ENCODE measurements at places on chromosomes 3 and 15. TPM values are rescaled to one million over a fixed set of nuclear protein-coding genes. Genes with fewer than 3 reads are reported as not detected.

DNAJA4 gene
- 22.3 TPM for total RNA-seq

RPUSD3 gene
- 35.3 TPM for total RNA-seq

CYP19A1 gene
- total RNA-seq, result 0.96 TPM

ZNF80 gene
- total RNA-seq, result 0.16 TPM

CACNA2D2 gene
- 51.4 TPM for total RNA-seq

GASK1A gene
- total RNA-seq, result 12.3 TPM

CCR3 gene
- not detected for total RNA-seq

TMIE gene
- not detected for total RNA-seq

ST6GAL1 gene
- 132 TPM for total RNA-seq

IL16 gene
- 34.3 TPM for total RNA-seq

DLL4 gene
- total RNA-seq, result 10.4 TPM

LIPC gene
- total RNA-seq, result 0.58 TPM

GLCE gene
- total RNA-seq, result 18.2 TPM

FEM1B gene
- total RNA-seq, result 44.1 TPM

LIPH gene
- total RNA-seq, result 76.0 TPM

CCDC51 gene
- 14.7 TPM for total RNA-seq

CAMK1 gene
- total RNA-seq, result 29.1 TPM

GRCh38 chr15:64351265-64351664, 4.7 kb downstream of the CSNK1G1 start:
- no peaks in the 10 kb centered on the region for H3K36me3 ChIP-seq
- H3K27ac ChIP-seq, result no peak overlapping the region
- H3K4me3 ChIP-seq, result no peak overlapping the region
- no peaks in the 10 kb centered on the region for H3K27me3 ChIP-seq

DNA sequence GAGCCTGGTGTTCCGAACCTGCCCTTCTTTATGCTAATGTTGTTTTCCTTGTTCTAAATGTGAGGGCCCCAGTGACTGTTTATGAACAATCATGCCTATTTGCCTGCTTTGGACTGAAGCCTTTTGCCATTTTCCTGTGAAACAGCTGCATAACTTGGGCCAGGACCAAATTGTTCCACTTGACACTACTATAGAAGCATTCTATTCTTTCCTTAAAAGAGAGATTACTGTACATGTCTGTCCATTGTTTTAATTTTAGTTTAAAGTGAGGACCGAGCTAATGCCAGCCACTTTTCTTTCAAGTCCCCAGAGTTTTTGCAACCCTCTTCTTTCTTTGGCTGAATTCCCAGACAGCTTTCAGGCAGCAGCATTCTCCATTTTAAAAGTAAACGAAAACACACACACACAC, 980.3 kb downstream of the CADM2 start:
- no peaks in the 10 kb centered on the region for H3K36me3 ChIP-seq
- no peaks in the 10 kb centered on the region for H3K27me3 ChIP-seq
- peak; percentile 41 for DNase-seq
- H3K27ac ChIP-seq, result no peak overlapping the region

DNA sequence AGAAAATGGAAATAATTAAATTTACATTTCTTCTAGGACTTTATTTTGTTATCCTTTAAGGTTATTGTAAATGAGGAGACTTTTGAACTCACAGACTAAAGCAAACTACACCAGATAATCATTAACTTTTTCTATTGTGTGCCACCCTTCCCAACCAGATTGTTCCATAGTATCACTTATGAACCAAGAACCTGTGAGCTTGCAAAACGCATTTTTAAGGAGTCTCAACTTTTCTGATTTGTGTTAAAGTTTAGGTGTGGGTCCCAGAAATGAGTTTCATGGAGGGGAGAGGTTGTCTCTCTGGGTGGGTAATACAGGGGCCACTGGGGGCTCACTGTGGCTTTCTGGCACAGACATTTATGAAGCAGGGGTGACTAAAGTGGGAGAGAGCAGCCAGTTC, 75.7 kb downstream of the IGF1R start:
- no peak overlapping the region for H3K27ac ChIP-seq
- no peaks in the 10 kb centered on the region for H3K27me3 ChIP-seq
- no peak for DNase-seq
- H3K4me3 ChIP-seq, result no peak overlapping the region
- no peaks in the 10 kb centered on the region for H3K36me3 ChIP-seq

DNA sequence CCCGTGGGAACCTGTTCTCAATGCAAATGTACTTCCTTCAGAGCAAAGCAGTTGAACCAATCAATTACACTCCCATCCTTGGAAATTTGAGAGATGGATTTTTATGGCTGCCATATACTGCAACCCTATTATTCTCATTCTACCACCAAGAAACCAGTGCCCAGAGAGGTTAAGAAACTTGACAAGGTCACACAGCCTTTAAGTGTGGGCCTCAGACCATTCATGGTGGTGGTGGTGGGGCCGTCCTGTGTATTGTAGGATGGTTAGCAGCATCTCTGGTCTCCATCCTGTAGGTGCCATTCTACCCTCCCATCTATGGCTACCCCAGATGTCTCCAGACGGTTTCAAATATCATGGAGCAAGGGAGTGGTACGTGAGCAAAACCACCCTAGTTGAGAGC, 23.4 kb upstream of the RBSN start:
- no peaks in the 10 kb centered on the region for H3K4me1 ChIP-seq
- H3K4me3 ChIP-seq, result no peak overlapping the region
- DNase-seq, result no peak

DNA sequence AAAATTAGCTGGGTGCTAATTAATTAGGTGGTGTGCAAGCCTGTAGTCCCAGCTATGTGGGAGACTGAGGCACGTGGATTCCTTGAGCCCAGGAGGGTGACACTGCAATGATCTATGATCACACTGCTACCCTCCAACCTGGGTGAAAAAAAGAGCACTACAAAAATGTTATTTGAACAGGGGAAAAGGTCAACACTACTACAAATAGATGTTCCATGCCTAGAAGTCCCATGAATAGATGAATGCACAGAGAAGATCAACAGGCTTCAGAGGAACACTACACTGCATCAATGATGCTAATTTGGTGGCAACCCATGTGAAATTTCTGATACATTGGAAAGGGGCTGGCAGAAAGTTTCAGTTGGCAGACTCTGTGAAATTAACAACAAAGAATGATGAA, 105.4 kb upstream of the FHIT start:
- H3K4me1 ChIP-seq, result no peaks in the 10 kb centered on the region
- no peak overlapping the region for H3K27ac ChIP-seq
- no peak for DNase-seq
- H3K36me3 ChIP-seq, result no peaks in the 10 kb centered on the region
- no peaks in the 10 kb centered on the region for H3K27me3 ChIP-seq

GRCh38 chr3:146781606-146782005, 176.5 kb upstream of the PLSCR5 start:
- no peak overlapping the region for H3K4me3 ChIP-seq
- no peak overlapping the region for H3K27ac ChIP-seq
- no peak for DNase-seq
- no peaks in the 10 kb centered on the region for H3K27me3 ChIP-seq

DNA sequence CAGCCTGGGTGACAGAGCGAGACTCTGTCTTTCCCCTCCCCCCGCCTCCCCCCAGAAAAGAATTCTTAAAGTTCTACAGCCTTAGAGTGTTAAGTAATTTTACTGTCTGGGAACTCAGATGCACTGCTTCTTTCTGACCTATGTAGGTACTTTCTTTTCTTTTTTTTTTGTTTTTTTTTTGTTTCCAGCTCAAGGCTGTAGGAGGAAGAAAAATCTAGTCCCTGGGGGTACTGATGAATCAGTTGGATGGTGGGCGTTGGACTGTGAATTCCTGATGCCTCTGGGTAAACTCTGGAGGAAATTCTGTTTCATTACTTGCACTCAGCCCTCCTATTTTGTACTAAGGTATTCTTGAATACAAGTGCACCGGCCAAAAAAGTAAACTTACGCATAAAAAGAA, 10.8 kb downstream of the GHRL start:
- DNase-seq, result no peak
- H3K4me1 ChIP-seq, result no peaks in the 10 kb centered on the region
- no peak overlapping the region for H3K4me3 ChIP-seq
- H3K36me3 ChIP-seq, result no peaks in the 10 kb centered on the region
- no peak overlapping the region for H3K27ac ChIP-seq

- no peaks in the 10 kb centered on the region for H3K36me3 ChIP-seq
- H3K4me3 ChIP-seq, result no peak overlapping the region
- DNase-seq, result no peak
- no peaks in the 10 kb centered on the region for H3K4me1 ChIP-seq
Observed at GRCh38 chr15:80599359-80599758, 95.8 kb upstream of the ABHD17C start.

DNA sequence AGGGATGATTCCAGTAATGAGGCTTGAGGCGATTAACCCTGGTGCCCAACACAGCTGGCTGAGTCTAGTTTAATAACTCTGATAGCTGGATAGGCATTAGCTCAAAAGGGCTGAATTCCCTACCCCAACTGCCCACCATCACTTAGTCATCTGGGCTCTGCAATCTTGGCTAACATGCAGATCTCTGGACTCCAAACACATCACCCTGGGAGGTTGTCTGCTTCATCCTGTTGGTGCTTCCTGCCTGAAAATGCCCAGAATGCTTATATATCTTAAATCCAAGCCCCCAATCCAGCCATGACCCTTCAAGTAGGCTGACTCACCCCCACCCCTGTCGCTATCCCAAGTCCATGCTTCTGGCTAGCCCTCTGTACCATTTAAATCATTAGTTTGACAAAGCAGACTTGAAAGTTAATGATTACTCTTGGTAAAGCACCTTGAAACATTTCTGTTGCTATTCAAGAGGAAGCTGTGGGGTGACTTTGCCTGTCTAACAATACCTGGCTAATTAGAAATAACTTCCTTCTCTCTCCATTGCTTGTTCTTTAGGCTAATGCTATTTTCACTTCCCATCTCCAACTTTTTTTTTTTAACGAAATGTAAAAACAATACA, 107.0 kb upstream of the RORA start:
- no peaks in the 10 kb centered on the region for H3K27me3 ChIP-seq
- no peaks in the 10 kb centered on the region for H3K4me1 ChIP-seq
- no peak for DNase-seq
- H3K4me3 ChIP-seq, result no peak overlapping the region
- H3K36me3 ChIP-seq, result no peaks in the 10 kb centered on the region

- H3K27ac ChIP-seq, result no peak overlapping the region
- peaks cover 41% of the 10 kb centered on the region for H3K4me1 ChIP-seq
- DNase-seq, result no peak
- no peak overlapping the region for H3K4me3 ChIP-seq
- H3K27me3 ChIP-seq, result no peaks in the 10 kb centered on the region
Observed at GRCh38 chr3:183274609-183275008, 21.6 kb downstream of the B3GNT5 start.

- no peak overlapping the region for H3K27ac ChIP-seq
- no peak overlapping the region for H3K4me3 ChIP-seq
- H3K4me1 ChIP-seq, result no peaks in the 10 kb centered on the region
- H3K36me3 ChIP-seq, result no peaks in the 10 kb centered on the region
- H3K27me3 ChIP-seq, result no peaks in the 10 kb centered on the region
Observed at GRCh38 chr15:43943511-43943910, 116.7 kb downstream of the WDR76 start.

GRCh38 chr15:41416128-41416741, 660 bp upstream of the RTF1 start:
- peaks cover 16% of the 10 kb centered on the region for H3K4me1 ChIP-seq
- no peaks in the 10 kb centered on the region for H3K27me3 ChIP-seq
- H3K4me3 ChIP-seq, result peak overlapping the region; percentile 96
- no peaks in the 10 kb centered on the region for H3K36me3 ChIP-seq
- DNase-seq, result no peak

GRCh38 chr15:40931300-40932142, 2.4 kb downstream of the DLL4 start:
- peaks cover 27% of the 10 kb centered on the region for H3K4me1 ChIP-seq
- H3K27ac ChIP-seq, result peak overlapping the region; percentile 45
- no peaks in the 10 kb centered on the region for H3K36me3 ChIP-seq
- no peak for DNase-seq
- H3K27me3 ChIP-seq, result peaks cover 63% of the 10 kb centered on the region

DNA sequence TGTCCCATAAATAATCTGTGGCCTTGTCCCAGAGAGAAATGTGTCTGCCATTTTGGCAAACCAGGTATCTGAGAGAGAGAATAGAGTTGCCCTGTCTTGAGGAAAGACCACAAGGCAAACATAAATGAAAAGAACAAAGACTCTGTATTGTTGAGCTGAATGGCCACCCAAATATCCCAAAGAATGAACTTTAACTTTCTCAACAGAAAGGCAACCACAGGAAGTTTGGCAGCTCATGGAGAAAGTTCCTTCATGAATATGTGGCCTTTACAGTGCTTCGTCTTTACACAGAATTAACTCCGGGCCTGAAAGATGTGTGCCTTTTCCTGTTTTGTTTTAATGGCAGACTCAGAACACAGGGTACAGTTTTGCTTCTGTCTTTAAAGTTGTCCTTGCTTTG, 41.4 kb upstream of the THBS1 start:
- H3K36me3 ChIP-seq, result no peaks in the 10 kb centered on the region
- no peaks in the 10 kb centered on the region for H3K4me1 ChIP-seq
- H3K27ac ChIP-seq, result no peak overlapping the region
- no peak overlapping the region for H3K4me3 ChIP-seq
- no peak for DNase-seq

DNA sequence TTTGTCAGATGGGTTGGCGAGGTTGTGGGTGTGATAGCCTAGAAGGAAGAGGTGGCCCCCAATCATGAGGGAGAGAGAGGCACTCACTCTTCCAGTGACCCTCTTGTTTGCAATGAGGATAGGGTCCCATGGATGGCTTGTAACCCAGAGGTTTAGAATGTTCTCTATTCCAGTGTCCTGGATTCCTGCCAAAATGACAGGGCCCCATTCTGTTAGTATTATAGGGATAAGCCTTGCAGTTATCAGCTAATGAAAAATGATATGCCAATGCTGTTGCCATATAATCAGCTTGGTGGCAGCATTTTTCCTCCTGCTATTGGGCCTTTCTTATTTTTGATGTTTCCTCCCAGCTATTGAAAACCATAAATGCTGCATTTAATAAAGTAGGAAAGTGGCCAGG, 23.3 kb upstream of the SENP7 start:
- DNase-seq, result no peak
- no peaks in the 10 kb centered on the region for H3K4me1 ChIP-seq
- H3K27ac ChIP-seq, result no peak overlapping the region
- H3K27me3 ChIP-seq, result no peaks in the 10 kb centered on the region

DNA sequence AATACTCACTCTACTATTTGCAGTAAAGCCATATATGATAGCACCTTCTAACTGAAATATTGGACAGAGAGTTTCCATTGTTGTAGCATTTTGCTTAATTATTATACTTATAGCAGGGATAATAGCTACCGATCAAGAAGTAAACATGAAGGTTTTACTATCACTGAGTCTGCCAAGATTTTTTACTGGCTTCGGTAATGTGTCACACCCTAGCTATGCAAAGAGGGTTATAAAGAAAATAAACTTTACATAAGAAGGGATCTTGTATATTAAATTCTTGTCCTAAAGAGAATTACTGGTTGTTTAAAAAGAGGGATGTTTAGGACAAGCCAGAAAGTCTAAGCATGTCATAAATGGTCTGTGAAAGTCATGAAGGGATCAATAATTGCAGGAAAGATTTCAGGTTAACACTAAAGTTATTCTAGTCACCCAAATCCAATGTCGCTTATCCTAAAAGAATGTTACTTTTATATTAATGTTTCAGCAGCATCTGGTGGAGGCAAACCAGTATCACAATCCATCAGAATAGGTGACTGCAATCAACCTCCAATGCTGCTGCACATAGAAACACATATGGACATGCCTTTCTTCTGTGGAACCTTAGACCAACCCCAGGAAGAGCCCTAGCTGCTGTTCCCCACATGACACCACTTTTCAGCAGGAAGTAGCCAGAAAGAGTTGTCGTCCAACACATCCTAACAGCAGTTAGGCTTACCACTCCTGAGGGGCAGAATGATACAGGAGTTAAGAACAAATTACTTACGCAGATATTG, 62.7 kb upstream of the GK5 start:
- no peaks in the 10 kb centered on the region for H3K27me3 ChIP-seq
- H3K4me1 ChIP-seq, result no peaks in the 10 kb centered on the region
- H3K27ac ChIP-seq, result no peak overlapping the region
- H3K36me3 ChIP-seq, result no peaks in the 10 kb centered on the region
- no peak overlapping the region for H3K4me3 ChIP-seq
- no peak for DNase-seq

Measured in left lung (tissue), 14 donors.